ENCODE measurements at places on chromosomes 2 and 18. TPM values are rescaled to one million over a fixed set of nuclear protein-coding genes. Genes with fewer than 3 reads are reported as not detected.

The KHK gene
- 4.9 TPM for polyA plus RNA-seq

GRCh38 chr2:62013641-62014040 lies 108.2 kb downstream of the COMMD1 start:
- DNase-seq = no peak

- DNase-seq = no peak
Observed at GRCh38 chr2:97906307-97906706, 89.4 kb downstream of the TMEM131 start.

DNA sequence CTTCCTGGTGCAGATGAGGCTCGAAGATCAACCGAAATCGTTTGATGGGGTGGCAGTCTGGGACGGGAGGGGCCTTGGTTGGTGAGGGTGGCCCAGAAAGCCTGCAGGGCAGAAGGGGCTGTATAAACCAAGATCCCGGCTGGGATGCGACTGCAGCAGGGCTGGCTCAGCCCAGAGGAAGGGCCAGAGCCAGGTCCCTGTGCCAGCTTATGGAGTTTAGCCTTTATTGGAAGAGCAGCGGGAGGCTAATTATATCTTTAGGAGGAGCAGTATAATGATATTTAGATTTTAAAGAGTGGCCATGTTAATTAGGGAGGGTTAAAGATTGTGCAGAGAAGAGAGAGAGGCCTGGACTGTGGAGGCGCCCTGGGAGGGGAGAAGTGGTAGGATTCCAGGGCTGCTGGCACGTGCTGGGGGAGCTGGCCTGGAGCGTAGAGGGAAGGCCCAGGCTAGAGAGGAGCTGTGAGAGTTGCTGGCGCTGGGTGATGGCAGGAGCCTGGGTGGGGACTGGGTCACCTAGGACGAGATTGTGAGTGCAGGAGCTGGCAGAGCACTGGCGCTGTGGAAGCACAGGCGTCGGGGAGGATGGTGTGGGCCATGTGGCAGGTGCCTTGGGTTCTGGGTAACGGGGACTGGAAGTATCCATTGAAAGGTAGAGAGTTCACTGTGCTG lies 25.1 kb downstream of the TRAF3IP1 start:
- no peak for DNase-seq

- DNase-seq = no peak
Observed at GRCh38 chr18:610214-610928, 13.6 kb downstream of the CLUL1 start.

GRCh38 chr18:70961939-70962338 lies 673.1 kb downstream of the SOCS6 start:
- no peak for DNase-seq

DNA sequence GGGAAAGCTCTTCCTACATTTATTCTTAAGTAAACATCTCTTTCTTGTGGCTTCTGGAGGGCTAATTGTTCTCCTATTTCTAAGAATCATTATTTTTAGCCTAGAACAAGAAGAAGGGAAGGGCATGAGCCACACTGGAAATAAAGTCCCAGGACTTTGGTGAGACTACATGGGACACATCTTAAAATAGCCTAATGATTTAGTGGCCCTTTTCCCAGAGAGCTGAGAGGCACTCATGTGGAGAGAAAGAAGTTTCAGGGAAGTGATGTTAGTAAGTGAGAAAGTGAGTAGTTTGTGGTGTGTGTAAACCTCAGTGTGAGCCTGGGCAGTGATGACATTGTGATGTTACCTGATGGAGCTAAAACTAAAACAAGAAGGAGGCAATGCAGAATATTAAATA lies 14.6 kb downstream of the ITGA4 start:
- no peak for DNase-seq

All from adrenal gland (tissue), 19 donors.